ENCODE measurements at places on chromosomes 6 and 20.

- no peak for DNase-seq
Measured at GRCh38 chr6:137217801-137218472, 1.2 kb downstream of the IFNGR1 start.

DNA sequence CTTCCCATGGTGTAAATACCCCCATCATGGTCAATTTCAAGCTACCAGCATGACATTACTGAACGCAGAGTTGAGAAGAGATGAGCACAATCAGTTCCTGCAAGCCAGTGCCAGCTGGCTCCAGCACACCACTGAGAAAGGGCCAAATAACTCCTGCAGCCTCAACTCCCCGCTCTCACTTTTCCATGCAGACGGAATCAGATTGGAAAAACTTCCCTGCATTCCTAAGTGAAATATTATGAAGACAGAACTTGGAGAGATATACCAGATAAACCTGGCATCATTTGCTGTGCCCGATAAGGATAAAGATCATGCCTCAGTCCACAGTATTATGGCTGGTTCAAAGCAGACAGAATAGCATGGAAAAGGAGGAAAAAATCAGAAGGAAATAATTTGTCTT lies 56.7 kb downstream of the FILIP1 start:
- no peak for DNase-seq

- DNase-seq, result no peak
Measured at GRCh38 chr6:160831739-160832138, 129.7 kb downstream of the PLG start.

DNA sequence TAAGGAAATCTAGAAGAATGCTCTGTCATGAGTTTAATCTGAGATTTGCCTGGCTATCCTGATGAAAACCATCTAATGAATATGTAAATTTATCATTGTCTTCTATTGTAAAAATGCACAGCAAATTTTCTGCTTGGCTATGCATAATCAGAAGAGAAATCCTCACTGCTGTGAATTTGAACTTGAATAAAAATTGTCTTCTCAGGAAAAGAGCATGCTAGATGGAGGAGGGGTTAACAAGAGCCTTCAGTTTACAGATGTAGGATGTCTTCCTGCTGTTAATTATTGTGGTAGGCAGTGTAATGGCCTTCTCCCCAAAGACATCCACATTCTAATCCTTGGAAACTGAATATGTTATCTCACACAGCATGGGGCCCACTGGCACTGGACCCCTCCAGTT lies 45.8 kb downstream of the ANKEF1 start:
- DNase-seq, result no peak

- no peak for DNase-seq
Measured at GRCh38 chr20:32244150-32244823, 33.2 kb upstream of the KIF3B start.

DNA sequence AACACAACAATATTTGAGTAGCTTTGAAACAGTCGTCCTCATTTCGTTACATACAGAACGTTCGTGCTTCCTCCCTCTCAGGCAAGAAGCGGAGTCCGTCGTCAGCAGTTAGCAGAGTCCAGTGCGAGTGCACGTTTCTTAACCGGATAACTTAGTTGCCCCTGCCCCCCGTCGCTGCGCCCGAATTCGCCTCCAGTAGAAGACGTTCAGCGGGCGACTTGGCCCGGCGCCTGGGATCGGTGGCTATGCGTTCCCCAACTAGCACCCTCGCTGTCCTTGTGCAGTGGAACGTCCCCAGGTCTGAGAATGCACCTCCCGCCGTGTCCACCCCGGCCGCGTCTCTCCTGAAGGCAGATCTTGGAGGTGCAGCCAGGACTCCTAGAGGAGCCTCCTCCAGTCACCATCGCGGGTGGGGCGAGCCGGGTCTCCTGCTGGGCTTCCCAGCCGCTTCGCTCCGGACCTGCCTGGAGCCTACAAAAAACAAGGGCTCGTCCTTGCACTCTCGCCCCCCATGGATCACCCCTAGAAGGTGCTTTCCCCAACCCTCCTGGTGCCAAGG lies 910 bp upstream of the PCSK2 start:
- no peak for DNase-seq

DNA sequence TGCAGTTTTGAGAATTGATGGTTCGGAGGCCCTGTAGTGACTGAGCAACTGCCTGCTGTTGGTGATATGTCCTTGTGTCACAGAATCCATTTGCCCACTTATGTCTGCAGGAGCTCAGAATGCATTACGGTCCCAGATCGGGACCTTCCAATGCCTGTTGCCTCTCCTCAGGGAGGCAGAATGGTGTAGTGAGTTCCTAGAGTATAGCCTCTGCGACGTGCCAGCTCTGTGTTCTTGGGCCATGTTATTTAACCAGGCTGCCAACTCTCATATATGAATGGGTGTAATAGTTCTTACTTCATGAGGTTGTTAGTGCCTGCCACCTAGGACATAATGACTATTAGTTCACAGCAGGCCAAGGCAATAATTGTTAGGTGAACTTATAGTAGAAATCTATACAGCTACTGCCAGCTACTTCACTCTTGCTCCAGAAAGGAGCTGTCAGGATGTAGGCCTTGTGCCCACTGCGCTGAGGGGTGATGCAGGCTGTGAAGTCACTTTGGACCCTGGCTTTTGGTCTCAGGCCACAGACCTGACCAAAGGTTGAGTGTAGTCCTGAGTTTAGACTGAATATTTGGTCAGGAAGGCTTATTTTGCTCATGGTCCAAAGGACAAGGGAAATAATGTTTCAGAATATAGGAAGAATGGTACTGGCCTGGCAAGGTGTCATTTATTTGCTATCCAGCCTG lies 82.1 kb downstream of the ASXL1 start:
- no peak for DNase-seq

GRCh38 chr6:2127484-2127911 lies 117.9 kb downstream of the GMDS start:
- no peak for DNase-seq

DNA sequence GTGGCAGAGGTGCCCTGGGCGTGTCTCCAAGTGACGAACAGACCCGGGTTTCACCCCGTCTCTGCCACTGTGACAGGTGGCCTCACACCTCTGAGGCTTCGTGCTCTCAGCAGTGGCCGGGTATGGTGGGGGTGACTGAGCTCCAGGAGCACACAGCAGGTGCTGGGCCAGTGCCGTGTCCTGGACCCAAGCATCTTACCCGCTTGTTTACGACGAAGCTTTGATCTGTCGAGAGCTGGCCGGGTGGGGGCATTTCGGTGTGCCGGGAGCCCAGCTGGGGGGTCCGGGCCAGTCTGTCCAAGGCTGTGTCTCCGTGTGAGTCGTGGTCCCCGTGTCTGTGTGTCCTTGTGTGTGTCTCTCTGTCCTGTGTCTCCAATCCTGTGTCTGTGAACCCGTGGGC lies 7.1 kb upstream of the LKAAEAR1 start:
- DNase-seq, result no peak

GRCh38 chr20:54221353-54221752 lies 13.5 kb downstream of the PFDN4 start:
- DNase-seq, result no peak

GRCh38 chr6:134689641-134690040 lies 260.3 kb downstream of the ALDH8A1 start:
- DNase-seq, result no peak

- DNase-seq, result no peak
Measured at GRCh38 chr6:114240796-114241195, 102.0 kb downstream of the HS3ST5 start.

- DNase-seq, result no peak
Measured at GRCh38 chr6:64100702-64101303, 465.2 kb downstream of the PHF3 start.

- no peak for DNase-seq
Measured at GRCh38 chr20:51182571-51182970, 159.7 kb upstream of the KCNG1 start.

DNA sequence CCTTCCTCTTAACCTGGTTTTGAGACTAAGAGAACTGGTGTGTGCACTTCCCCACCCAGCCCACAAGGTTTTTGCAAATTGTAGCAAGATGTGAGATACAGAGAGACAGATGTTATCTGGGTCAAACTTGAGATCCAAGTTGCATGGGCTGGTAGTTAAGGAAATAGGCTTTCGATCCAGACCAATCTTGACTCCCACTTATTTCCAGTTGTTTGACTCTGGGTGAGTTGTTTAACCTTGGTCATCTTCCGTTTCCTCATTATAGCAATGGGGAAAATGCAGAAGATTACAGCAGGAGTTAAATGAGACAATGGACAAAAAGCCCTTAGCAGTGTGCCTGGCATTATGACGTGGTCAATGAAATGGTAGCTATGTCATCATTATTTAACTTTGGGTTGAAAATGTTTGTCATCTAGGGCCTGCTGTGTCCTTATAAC lies 1.7 kb downstream of the SNX21 start:
- no peak for DNase-seq

DNA sequence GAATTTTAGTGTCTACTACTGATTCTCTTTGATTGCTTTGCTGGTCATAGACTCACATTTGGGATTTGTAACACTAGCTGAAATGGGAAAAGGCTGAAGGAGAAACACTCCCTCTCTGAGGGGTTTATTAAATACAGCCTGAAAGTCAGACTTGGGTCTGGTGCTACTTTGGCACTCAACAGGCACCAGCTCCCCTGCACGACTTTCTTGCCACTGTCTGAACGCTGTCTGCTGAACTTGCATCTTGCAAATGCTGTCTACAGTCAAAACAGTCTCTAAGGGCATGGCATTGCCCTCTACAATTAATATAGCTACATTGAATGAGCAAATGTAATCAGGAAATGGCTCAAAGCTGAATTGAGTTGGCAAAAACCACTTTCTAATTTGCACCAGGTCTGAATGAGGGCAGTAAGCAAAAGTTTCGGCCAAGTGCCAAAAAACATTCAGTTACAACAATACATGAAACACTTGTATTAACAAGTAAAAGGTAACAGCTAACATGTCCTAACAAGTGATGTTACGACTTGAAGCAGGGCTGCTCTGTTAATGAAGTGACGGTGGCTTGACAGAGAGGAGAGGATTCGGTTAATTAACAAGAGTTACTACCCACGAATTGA lies 119.5 kb downstream of the FOXC1 start:
- no peak for DNase-seq

GRCh38 chr20:45448270-45448669 lies 21.3 kb upstream of the WFDC2 start:
- DNase-seq, result no peak

GRCh38 chr6:54214286-54214685 lies 94.0 kb upstream of the TINAG start:
- DNase-seq, result no peak

DNA sequence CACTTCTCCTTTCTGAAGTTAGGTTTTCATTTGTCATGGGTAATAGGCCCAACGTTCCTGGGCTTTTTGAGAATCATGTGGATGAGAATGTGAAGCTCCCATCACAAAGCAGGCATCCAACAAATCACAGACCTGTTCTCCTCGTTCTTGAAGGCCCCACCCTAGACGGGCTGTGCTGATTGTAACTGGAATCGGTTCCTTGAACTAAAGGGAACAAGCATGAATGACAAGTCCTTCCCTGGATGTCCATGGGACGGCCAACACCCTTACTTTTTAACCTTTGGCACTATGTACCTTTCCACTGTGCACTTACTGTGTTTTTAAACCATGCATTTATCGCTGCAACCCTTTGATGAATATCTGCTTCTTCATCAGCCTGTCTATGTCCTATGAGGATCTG lies 438.2 kb downstream of the CD83 start:
- no peak for DNase-seq
